ENCODE measurements at places on chromosomes 3 and 15.

- DNase-seq: no peak
Observed at GRCh38 chr3:125645616-125646015, 50.3 kb upstream of the OSBPL11 start.

DNA sequence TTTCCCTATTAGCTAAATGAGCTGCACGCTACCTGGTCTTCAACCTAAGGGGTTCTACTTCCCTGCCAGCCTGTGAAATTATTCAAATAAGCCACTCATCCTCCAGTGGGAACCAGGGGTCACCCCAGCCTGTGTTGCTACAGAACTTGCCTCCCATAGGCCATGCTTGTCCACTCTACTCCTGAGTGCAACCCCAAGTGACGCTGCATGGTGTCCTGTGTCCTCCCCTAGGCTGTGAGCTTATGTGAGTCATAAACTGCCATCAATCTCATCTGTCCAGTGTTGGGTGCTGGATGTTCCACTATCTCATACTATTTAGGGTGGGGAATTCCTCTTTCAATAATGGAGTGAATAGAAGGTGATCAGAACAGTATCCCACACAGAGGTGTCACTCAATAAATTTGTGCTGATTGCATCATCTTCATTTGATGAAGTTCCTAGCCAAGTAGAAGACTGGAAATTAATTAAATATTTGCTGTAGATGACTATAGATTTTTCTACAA is 49.8 kb upstream of the SSR3 start:
- no peak for DNase-seq

DNA sequence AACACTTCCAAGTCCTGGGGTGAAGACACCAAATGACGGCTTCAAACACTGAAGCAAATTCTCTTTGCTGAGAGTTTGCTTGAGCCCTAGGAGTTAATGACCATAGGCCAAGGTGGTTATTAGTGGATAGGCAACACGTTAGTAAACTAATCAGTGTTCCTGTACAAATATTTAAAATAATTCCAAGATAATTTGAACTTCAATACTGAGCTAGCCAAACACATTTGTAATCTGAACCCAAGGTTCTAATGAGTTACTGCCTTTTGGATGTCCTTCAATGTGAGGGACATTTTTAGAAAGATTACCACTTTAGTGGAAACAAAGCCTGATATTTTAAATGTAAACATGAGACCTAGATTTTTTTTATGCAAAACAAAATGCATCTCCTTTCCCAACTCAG is 94.6 kb downstream of the THRB start:
- DNase-seq: no peak

DNA sequence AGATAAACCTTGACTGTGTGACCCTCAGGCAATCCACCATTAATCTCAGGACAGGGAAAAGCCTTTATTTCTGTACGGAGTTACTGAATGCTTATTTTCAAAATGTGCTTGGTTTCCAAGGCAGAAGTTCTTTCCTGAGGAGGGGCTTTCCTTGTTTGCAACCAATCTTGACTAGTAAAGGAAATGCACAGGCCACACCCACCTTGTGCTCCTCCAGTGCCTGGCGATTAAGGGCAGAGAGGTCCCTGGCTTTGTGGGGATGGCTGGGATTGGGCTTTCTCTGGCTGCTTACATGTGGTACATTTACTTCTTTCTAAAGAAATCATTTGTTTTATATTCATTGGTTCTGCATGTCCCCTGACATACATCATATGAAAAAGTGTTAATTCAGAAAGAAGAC is 47.8 kb downstream of the ZNF621 start:
- no peak for DNase-seq

DNA sequence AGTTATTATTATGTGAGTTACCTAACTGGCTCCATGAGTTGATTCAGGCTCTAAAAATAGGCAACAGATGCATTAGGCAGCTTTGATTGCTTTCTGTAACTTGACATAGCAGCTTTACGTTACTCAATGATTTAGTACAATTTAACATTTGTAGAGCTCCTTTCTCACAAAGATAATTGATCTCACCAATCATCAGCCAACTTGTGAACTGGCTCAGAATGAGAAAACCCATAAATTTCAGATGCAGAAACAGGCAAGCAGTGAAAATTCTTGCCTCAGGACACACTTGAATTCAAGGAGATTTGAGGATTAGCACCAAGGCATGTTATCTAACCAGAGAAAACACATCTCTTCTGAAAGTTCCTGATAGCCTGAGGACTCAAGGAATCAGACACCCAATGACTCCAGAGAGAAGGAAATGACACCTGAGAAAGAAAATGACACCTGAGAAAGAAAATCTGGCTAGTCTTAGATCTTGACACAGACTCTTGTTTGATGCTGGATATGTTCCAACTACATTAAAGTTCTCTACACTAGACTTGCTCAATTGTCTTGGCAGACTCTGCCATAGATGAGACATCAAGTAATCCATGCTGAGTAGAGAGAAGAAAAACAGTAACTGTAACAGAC is 315.1 kb upstream of the CBLB start:
- peak; percentile 81 for DNase-seq
